Smooth muscle cell of trachea (primary cell): ENCODE measurements at places on chromosomes 5 and 9. TPM values are rescaled to one million over a fixed set of nuclear protein-coding genes. Genes with fewer than 3 reads are reported as not detected.

Gene PITX1
- 3.6 and 12.6 TPM in 2 replicates for total RNA-seq

Gene TMOD1
- total RNA-seq = under 0.01 and 0.17 TPM in 2 replicates

Gene ADAM19
- total RNA-seq = 9.7 and 14.2 TPM in 2 replicates

Gene LCP2
- not detected in 2 replicates for total RNA-seq

Gene ZDHHC11
- total RNA-seq = 0.87 and 2.8 TPM in 2 replicates

Gene PRR16
- total RNA-seq = 5.8 and 9.3 TPM in 2 replicates

Gene BRIX1
- total RNA-seq = 20.0 and 32.3 TPM in 2 replicates

Gene HAUS6
- total RNA-seq = 11.2 and 16.6 TPM in 2 replicates

Gene MEGF10
- under 0.01 TPM in 1 of 2 replicates, not detected in the other for total RNA-seq

Gene DDX4
- total RNA-seq = under 0.01 TPM in 1 of 2 replicates, not detected in the other

Gene PPP3R2
- not detected in 2 replicates for total RNA-seq

Gene MARCOL
- total RNA-seq = not detected in 2 replicates

Gene IL5
- total RNA-seq = not detected in 2 replicates

Gene SPEF2
- 4.1 and 5.2 TPM in 2 replicates for total RNA-seq

Gene DRD1
- total RNA-seq = under 0.01 TPM in 1 of 2 replicates, not detected in the other

Gene SURF6
- total RNA-seq = 9.6 and 10.9 TPM in 2 replicates

Gene OR1B1
- not detected in 2 replicates for total RNA-seq

Gene MLLT3
- 32.6 and 37.1 TPM in 2 replicates for total RNA-seq

Gene PDZD2
- total RNA-seq = 0.50 and 1.7 TPM in 2 replicates

Gene TAF11L5
- total RNA-seq = not detected in 2 replicates

Gene SAPCD2
- 1.5 and 8.0 TPM in 2 replicates for total RNA-seq

Gene NR3C1
- 102 and 122 TPM in 2 replicates for total RNA-seq

Gene ZNF484
- 10.8 and 14.8 TPM in 2 replicates for total RNA-seq

Gene RNF20
- 30.4 and 38.5 TPM in 2 replicates for total RNA-seq

Gene RAD50
- 26.1 and 42.8 TPM in 2 replicates for total RNA-seq
